ENCODE measurements at places on chromosomes 2 and 18.

GRCh38 chr2:216652566-216652965 lies 19.3 kb downstream of the IGFBP2 start:
- no peak for DNase-seq

DNA sequence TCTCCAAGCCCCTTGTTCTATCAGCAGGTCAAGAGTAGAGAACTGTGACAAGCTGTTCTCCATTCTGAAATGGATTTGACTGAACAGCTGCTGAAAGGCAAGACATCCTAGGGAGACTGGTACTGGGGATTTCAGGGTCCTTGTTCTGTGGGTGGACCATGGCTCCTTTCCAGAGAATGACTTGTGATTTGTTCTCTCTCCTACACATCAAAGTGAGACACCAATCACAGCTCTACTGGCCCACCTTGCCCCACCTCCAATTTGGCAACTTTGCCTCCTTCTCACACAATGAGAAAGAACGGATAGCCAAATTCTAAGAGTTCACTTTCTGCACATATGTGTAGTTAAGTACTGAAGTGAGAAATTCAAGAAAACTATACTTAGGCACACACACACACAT lies 67.4 kb downstream of the BCL11A start:
- no peak for DNase-seq

GRCh38 chr18:62287781-62288664 lies 37.1 kb upstream of the TNFRSF11A start:
- DNase-seq: no peak

DNA sequence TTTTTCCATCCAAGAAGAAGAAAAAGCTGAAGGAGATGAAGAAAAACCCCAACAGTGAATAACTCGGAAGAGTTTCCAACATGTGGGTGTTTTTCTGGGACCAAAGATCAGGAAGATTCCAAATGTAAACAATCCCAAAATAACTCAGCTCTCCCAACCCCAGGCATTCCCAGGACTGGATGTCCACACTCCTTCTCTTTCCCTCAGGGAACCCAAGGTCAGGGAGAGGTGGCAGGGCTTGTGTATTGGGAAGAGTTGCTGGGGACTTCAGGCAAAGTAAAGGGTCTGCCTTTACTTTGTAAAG lies 268.0 kb downstream of the DYSF start:
- DNase-seq: no peak

- no peak for DNase-seq
These were observed 1.1 kb upstream of the CERS6 start for GRCh38 chr2:168454737-168455644.

DNA sequence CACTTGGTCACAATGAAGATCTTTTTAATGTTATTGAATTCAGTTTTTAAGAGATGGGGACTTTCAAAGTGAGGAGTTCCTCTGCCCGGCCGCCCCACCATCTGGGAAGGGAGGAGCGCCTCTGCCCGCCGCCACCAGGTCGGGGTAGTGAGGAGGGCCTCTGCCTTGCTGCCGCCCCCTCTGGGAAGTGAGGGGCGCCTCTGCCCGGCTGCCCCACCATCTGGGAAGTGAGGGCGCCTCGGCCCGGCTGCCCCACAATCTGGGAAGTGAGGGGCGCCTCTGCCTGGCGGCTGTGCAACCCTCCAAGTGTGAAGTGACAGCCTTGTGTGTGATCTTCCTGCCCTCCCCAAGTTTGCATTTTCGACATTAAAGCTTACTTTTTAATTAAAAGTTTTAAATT lies 899.3 kb downstream of the TRIB2 start:
- no peak for DNase-seq

DNA sequence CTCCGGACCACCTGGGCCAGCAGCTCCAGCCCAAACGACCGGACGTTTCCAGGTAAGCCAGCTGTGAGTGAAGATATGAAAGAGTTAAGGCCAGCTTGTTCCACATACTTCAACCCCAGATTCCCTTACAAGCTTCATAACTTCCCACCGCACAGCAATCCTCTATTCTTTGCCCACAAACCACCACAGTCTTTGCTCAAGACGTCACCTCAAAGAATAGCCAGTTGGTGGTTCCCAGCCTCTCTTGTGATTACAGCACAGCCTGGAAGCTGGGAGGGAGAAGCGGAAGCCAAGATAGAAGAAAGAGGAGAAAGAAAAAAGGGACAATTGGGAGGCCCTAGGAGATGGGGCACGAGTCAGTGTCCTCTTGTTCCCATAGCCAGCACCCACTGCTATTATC lies 70.6 kb downstream of the NRP2 start:
- no peak for DNase-seq

DNA sequence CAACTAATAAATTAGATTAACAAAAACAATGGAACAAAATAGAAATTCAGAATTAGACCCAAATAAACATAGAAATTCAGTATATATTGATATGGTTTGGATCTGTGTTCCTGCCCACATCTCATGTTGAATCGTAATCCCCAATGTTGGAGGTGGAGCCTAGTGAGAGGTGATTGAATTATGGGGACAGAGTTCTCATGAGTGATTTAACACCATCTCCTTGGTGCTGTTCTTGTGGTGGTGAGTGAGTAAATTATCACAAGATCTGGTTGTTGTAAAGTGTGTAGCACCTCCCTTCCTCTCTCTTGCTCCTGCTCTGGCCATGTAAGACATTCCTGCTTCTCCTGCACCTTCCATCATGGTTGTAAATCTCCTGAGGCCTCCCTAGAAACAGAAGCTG lies 16.6 kb upstream of the B4GALT6 start:
- DNase-seq: no peak

DNA sequence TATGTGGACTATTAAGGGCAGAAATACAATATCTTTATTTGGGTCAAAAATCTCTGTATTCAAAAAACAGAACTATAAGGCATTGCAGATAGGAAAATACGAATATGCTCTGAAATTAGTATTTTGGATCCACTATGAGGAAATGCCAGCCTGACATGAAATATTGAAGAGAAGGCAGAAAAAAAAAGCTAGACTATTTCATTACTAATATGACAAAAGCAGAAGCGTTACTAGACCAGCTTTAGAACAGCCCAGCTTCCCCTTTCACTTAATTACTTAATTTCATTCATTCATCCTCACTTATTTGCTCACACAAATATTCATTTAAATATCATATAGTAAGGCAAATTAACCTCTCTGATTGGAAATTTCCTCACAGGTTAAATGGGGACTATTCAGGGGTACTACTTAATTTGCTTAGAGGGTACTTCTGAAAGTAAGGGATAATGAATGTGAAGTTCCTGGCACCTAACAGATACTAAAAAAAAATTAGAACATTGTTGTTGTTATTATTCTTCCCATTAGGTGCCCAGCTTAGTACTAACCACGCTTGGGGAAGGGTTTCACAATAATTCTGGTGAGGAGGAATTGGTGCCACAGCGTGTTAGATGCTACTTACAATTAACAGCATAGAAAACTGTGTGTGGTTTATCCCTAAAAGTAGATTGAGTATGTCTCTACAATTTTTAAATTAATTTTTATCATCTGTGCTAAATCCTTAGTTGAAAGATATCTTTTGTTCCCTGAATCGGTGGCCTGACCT lies 71.1 kb upstream of the CTLA4 start:
- DNase-seq: no peak

- no peak for DNase-seq
These were observed 70.9 kb downstream of the AAK1 start for GRCh38 chr2:69572641-69573040.

GRCh38 chr2:223956300-223956699 lies 963 bp upstream of the MRPL44 start:
- DNase-seq: no peak

GRCh38 chr2:174176898-174177297 lies 71.4 kb downstream of the OLA1 start:
- DNase-seq: no peak

DNA sequence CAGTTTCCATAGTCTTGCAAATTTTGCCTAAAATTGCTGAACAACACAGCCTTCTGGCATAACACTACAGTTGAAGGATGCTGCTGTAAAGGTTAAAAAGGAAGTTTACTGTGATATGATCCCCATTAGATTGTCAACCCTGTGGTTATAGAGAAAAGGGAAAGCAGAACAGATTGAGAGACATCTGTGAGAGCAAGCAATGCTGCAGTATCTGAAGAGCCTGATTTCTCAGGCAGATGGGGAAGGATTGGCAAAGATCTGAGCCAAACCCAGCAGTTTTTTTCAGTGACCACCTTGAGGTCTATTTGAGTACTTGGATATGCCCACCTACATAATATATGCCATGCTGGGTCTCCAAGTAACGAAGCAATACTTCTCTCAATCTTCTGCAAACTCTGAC lies 8.5 kb upstream of the ST8SIA3 start:
- no peak for DNase-seq

DNA sequence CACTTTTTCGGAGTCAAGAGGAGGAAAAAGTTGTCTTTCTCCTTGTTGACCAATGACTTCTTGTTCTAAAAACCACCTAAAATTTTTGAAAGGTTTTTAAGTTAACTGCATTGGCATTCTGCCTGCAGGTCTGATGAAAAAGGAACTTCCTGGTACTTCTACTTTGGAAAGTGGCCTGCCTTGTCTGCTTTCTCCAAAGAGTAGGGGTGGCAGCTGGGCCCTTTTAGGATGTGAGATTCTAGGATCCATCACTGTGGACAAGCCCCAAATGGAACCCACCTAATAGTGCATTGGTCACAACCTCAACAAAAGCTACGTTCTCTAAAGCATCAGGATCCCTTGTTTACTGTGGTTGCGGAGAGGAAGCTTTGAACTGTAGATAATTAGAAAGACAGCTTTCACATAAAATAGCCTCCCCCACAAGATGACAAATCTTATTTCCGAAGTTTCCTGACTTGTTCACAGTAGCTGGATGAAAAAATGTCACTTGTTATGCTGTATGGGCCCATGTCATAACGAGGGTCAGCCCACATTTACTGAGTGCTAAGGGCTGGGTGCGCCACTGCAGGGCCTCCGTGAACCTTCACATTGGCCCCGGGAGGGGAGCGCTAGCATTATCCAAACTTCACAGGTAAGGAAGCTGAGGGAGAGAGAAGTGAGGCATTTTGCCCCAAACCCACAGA lies 17.4 kb downstream of the ASPRV1 start:
- no peak for DNase-seq

DNA sequence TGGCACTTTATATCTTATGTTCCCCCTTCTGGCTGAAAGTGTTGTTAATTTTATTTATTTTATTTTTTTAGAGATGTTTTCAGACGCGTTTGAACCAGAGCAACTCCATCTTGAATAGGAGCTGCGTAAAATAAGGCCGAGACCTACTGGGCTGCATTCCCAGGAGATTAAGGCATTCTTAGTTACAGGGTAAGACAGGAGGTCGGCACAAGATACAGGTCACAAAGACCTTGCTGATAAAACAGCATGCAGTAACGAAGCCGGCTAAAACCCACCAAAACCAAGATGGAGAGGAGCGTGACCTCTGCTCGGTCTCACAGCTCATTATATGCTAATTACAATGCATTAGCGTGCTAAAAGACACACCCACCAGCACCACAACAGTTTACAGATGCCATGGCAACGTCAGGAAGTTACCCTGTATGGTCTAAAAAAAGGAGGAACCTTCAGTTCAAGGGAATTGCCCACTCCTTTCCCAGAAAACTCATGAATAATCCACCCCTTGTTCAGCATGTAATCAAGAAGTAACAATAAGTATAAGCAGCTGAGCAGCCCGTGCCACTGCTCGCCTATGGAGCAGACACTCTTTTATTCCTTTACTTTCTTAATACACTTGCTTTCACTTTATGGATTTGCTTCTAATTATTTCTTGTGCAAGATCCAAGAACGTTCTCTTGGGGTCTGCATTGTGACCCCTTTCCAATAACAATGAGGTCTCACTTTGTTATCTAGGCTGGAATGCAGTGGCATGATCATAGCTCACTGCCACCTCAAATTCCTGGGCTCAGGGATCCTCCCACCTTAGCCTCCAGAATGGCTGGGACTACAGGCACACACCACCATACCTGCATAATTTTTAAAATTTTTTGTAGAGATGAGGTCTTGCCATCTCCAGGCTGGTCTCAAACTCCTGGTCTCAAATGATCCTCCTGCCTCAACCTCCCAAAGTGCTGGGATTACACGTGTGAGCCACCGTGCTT lies 55.9 kb downstream of the CACNB4 start:
- DNase-seq: no peak

DNA sequence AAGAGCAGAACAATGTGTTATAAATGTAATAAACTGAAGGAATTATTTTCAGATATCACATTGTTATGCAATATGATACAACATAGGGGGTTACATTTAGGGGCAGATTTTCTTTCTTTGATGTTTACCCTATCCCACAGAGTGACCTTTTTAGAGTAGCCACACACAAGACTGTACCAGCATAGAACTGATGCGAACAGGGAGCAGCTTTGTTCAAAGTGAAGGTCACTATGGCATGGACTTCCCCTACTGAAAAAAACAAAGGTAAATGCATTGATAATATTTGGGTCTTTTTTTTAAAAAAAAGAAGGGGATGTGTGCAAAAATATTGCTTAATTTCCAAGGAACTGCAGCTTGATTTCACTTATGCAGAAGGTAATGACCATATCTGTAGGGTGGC lies 1354.9 kb downstream of the SUCLG1 start:
- DNase-seq: no peak

GRCh38 chr2:189393440-189394111 lies 47.7 kb upstream of the WDR75 start:
- DNase-seq: no peak

DNA sequence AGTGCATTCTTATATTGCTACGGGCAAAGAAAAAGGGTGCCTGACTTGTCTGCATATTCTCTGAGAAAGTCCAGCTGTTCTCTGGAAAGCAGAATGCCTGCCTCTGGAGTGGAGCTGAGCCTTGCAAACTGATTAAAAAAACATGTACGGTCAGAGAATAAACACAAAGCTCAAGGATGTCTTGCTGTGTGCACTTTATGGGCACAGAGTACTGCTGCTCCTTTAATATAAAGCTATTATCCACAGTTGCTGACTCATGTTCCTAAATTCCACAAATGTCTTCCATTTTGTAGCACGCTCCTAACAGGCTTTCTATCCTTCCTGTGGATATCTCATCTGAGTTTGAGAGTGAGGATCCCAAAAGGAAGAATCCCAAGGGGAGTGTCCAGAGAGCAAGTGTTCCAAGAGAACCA lies 229.0 kb downstream of the MREG start:
- no peak for DNase-seq

GRCh38 chr2:238855299-238855698 lies 7.4 kb downstream of the TWIST2 start:
- DNase-seq: no peak

- DNase-seq: no peak
These were observed 45.8 kb downstream of the GALNT13 start for GRCh38 chr2:153917570-153917969.

- DNase-seq: no peak
These were observed 118.0 kb downstream of the MREG start for GRCh38 chr2:215895330-215895729.

DNA sequence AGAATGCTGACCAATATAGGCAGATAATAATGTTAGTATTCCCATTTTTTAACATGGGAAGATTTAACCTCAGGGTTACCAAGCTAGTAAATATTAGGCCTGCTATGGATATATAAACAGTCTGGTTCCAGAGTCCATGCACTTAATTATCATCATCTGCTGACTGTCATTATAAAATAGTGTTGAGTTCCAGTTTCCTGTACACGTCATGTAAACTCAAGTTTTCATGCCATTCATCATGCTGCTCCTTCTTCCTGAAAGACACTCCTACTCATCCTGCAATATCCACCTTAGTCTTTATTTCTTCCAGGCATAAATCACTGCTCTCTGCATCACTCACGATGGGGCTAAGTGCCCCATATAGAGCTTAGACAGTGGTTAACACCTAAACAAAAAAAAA lies 420.8 kb upstream of the SPHKAP start:
- DNase-seq: no peak

- DNase-seq: no peak
These were observed 59.3 kb upstream of the TCF4 start for GRCh38 chr18:55647331-55647730.

Measured in SK-N-MC (cell line).